ENCODE measurements at places on chromosomes 4 and X.

GRCh38 chr4:138845054-138845453 lies 170.5 kb upstream of the NOCT start:
- DNase-seq = no peak

DNA sequence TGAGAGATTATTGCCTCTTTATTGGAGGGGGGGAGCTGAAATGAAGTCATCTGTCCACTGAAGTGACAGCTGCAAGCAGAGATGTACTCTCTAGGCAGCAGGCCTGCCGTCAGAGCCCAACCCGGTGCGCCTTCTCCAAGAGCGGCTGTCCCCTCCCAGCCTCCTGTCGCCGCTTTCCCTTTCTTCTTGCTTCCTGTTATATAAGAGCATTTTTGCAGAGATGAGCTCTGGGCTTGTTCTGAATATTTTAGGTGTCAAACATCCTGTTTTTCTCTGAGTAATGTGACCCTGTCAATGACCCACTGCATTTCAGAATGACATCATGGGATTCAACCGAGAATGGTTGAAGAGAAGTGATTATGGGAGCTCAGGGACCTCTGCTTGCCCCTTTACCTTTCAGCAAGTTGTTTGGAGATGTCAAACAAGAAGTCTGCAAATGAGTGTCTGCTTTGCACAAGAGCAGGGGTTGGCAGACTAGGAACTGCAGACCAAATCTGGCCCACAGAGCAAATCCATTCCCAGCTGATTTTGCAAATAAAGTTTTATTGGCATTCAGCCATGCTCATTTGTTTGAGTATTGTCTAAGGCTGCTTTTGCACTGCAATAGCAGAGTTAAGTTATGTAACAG lies 79.9 kb downstream of the SLC9A6 start:
- peak; percentile 55 for DNase-seq

DNA sequence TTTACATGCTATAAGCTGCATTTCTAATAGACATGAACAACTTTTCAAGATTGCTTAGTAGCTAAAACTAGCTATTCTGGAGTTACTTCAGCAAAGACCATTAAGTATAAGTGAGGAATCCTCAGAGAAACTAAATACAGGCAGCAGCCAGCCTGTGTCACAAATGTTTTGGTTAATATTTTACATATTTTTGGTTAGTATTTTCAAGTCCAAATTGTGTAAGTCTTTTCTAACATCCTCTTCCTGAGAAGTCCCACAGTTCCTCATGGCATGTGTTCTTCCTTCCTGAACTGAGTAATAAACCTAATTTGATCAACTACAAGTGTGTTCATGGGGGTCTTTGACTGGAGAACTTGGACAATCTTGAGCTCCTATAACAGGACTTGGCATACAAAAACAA lies 42.4 kb upstream of the MCF2 start:
- DNase-seq = no peak

DNA sequence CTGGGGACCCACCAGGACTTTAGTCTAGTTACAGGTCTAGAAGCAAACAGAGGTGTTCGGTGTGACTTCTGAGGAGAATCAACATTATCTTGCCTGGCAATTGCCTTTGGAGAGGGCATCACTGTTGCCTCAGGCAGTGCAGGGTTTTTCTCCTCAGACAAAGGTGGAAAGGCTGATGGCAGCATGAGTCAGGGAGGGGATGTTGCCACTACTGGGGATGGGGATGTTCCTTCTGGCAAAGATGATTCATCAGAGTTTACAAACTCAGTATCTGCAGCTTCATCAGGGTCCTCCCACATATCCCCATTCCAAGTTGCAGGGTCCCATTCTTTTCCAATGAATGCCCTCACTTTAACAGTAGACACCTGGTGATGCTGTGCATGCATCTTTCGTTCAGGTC lies 91.3 kb upstream of the GALNTL6 start:
- no peak for DNase-seq

DNA sequence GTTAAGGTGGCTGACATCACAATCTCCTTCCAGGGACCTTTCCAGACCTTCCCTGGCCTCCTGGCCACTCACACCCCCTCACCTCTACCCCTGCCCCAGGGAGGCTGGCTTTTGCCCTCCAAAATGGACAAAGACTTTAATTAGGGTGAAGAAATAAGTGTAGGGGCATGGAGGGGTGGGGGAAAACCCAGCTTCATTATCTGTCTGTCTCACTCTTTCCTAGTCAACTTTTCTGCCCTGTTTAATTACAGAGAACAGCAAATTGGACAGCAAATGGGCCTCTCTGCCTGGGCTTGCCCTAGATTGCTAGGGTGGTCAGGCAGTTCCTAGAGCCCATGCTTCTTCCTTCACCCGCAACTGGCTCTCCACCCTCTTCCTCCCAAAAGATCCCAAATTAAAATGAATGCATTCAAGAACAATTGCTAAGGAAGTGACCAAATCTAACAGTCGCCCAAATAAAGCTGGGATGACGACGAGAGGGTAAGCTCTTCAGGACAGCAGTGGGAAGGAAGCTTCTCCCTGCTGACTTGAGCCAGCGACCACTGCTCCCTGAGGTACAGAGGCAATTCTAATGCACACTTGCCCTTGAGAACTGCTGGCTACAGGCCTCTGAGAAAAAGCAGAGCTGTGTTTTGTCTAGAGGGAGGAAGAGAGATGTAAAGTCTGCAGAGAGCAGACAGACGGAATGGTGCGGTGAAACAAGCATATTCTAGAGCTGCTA lies 12.4 kb downstream of the RAI2 start:
- DNase-seq = no peak

DNA sequence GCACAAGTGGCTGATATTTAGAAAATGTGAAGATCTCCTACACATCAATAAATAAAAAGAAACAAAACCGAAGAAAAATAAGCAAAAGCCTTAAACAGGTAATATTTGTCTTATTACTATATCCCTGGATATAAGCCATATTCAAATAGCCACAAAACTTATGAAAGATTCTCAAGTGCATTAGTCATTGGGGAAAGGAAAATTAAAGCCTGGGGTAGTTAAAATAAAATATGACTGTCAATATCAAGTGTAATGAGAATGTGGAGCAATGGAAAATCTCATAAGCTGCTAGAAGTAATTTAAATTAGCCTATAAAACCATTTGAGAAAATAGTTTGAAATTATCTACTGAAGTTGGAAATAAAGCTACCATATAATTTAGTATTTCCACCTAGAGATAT lies 399.9 kb downstream of the GASK1B start:
- DNase-seq = no peak

DNA sequence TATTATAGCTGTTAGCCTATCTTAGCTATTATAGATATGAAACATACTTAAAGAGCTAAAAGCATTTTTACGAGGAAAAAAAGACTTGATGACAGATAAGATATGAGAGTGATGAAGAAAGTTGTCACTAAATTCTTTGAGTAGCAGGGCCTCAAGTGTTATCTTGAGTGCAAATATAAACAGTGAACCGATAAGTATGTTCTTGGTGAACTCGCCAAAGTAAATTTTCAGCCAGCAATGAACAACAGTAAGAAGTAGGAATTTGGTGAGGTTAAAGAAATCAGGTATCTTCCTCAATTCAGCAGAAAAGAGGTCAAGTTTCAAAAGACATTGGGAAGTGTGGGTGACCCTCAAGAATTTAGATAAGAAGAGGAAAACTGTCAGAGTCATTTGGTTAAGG lies 471.8 kb upstream of the FTHL17 start:
- no peak for DNase-seq
